ENCODE measurements at places on chromosomes 12 and 14. TPM values are rescaled to one million over a fixed set of nuclear protein-coding genes. Genes with fewer than 3 reads are reported as not detected.

SLC17A8 gene
- total RNA-seq, result not detected

- DNase-seq, result no peak
Measured at GRCh38 chr12:70415987-70416386, 49.9 kb downstream of the KCNMB4 start.

DNA sequence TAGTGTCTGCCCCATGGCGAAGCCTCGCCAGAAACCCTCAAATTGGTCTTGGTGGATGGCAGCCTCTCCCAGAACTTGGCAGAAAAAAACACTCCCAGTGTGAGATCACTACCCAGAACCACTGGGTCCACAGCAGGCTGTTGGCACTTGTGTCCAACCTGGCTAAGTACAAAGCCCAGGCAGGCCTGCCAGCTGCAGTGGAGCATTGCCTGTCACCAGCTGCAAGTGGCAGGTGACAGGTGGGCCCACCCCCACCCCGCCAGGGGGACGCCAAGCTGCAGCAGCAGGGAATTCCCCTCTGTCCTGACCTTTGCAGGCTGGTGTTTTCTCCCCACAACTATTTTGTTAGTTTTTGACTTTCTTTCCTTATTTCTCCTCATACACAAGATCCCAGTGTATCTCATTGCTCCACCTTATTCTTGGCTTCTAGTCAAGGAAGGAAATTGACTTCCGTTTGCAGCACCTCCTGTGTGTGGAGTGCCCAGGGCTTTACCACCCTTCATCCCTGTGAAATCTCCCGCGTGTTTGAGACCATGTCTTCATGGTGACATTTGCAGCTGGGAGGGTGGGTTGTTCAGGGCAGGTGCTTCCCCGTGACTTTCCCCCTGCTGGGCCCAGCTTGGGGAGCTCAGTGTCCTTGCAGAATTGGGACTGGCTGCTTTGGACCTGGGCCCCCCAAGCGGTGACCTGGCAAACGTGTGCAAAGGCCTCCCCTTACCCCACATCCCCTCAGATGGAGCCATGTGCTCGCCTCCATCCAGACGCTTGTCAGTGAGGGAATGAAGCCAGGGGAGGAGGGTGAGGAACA is 73.8 kb upstream of the RIN3 start:
- no peak for DNase-seq

GPR65 gene
- total RNA-seq, result not detected

Measured in glomerular endothelial cell (primary cell).